ENCODE measurements at places on chromosomes 2 and 18.
A peak's percentile ranks its signal among the peaks of the same experiment; 100 is the strongest.

- no peak for DNase-seq
Observed at GRCh38 chr2:225510796-225511195, 111.3 kb downstream of the NYAP2 start.

DNA sequence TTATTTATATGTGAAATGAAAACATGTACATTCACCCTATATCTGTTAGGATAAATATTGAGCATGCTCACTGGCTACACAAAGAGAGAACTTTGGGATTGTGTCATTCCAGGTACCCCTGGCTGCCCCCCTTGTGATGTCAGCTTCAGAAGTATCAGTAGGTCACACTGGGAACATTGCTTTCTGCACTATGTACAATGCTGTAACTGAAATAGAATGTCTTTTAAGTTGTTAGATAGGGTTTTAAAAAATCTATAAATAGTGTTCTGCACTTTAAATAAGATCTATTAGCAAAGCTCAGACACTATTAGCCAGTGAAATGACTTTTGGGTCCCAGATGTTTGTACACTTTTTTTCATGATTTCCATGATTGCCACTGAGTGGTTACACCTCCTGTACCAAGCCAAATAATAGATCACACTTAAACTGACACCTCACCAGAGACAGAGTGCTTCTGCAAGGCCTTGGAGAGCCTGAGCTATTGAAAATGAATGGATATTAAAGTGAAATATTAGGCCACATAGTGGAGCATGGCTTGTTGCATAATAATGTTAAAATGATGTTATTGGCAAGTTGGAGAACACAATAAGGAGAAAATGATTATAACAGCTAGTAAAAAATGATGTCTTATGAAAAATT is 297.0 kb upstream of the NXPH2 start:
- no peak for DNase-seq

DNA sequence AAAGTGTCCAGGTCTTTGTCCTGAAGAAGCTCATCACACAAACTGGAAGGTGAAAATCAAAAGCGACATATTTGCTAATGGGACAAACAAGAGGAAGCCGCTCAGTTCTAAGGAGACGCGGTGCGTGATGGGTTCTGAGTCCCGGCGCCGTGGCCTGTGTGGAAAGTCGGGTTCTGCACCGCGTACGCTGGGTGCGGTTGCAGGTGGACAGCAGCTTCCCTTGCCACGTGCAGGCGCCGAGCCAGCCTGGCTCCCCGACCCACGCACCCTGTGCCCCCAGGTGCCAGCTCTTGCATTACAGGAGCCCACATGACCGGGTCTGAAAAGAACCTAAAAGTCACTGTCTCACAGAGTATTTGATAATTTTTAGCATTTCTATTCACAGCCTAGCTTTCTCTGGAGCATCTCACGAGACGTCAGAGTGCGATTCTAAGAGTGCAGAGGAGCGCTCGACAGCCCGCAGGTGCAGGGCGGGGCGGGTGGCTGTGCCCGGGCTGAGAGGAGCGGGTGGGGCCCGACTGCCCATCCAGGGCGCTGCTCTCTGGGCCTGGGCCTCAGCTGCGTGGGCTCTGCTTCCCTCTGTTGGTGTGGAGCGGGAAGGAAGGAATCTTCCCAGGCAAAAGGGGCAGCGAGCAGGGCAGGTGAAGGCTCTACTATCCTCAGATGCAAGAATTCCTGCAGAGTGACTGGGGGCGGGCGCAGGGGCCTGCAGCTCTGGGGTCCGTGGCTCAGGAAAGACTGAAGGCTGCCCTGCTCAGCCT is 39.4 kb downstream of the MYT1L start:
- no peak for DNase-seq

- DNase-seq: no peak
Observed at GRCh38 chr2:161312996-161313395, 4.8 kb downstream of the PSMD14 start.

DNA sequence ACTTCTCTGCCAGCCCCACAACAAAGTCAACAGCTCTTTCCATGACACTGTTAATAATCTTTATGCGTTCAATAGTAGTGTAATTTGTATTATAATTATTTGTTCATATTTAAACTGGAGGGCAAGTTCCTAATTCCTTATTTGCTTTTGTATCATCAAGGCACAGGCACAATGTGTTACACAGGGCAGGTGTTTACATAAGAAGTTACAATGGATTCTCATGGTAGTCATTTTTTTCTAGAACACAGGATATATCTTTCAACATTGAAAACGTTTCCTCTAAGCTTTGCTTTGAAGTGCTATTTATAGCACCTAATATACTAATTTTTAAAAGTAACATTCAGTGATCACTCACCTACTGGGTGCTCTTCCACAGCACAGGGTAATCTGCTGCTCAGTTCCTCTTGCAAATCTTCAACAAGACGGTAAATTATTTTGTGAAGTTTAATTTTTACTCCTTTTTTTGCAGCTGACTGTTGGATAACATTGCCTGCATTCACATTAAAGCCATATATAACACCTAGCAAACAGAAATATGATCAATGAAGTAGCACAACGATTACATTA is 7.3 kb downstream of the RPS27A start:
- no peak for DNase-seq

DNA sequence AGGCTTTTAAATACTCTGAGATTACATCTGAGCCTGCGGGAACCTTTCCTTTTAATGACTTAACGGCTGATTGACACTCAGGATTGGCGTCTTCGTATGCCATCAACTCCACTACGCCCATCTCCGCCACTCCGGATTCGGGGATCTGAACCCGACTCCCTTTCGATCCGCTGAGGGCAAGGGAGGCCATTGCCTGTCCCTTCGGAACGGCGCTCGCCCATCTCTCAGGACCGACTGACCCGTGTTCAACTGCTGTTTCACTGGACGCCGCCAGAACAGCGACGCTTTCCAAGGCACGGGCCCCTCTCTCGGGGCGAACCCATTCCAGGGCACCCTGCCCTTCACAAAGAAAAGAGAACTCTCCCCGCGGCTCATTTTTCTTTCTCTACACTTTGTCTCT is 90.4 kb downstream of the PID1 start:
- no peak for DNase-seq

DNA sequence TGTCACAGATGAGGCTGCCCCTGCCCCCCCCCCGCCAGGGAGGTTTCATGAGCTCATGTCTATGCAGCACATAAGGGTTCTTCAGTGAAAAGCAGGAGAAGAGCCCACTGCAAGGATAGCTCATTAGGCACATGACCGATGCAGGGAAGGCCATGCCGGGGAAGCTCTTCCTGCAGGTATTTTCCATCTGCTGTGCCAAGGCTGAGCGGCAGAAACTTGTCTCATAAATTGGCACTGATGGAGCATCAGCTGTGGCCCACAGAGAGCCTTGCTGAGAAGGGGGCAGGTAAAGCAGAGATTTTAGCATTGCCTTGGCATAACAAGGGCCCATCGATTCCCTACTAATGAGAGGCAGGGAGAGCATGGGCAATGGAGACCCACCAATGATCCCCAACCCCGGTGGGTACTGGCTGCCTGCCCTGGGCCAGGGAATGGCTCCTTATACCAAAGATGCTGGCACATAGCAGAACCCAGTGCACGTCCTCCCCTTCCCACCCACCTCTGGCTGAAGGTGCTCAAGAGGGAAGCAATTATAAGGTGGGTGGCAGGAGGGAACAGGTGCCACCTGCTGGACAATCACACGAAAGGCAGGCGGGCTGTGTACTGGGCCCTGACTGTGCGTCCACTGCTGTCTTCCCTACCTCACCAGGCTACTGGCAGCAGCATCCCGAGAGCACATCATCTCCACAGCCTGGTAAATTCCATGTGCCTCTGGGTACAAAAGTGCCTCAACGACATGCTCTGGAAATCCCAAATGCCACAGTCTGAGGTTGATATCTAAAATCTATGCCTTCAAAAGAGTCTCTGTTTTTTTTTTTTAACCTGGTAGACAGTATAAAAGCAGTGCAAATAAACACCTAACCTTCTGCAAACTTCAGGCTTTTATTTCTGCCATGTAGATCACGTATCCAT is 41.4 kb downstream of the STEAP3 start:
- peak; percentile 39 for DNase-seq

DNA sequence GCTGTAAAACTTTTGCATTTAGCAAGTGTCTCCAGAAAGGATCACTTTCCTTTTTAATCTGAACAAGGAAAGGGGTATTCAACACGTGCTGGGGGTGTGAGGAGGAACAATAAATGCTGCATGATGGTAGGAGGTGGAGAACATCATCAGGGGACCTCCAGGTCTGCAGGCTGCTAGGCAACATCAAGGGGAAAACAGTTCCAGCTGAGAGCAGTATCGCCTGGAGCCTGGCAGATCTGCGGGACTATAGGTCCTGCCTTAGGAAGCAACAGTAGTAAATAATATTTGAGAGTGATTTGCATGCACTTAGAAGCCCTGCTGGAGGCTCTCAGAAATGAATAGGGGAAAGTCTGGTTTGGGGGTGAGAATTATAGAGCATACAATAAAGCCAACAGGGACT is 175.6 kb downstream of the SUCLG1 start:
- no peak for DNase-seq

GRCh38 chr2:45889620-45890370 is 238.3 kb downstream of the PRKCE start:
- peak; percentile 79 for DNase-seq

DNA sequence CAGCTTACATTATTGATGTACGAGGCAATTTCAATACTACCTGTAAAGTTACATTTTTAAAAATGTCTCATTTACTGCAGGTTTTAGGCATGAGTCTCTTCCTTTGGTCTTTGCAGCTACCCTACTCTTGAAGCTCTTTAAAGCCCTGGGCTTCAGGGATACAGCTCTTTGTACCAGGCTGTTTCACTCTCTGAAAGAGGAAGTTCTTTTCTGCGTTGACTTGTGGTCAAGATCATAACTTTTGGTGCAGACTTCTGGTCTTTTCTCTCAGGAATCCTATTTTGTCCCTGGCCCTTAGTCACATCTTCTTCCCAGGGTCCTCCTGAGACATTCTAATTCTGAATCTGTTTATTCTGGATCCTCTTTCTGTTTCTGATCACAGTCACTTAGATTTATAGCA is 16.6 kb upstream of the HRH4 start:
- no peak for DNase-seq

DNA sequence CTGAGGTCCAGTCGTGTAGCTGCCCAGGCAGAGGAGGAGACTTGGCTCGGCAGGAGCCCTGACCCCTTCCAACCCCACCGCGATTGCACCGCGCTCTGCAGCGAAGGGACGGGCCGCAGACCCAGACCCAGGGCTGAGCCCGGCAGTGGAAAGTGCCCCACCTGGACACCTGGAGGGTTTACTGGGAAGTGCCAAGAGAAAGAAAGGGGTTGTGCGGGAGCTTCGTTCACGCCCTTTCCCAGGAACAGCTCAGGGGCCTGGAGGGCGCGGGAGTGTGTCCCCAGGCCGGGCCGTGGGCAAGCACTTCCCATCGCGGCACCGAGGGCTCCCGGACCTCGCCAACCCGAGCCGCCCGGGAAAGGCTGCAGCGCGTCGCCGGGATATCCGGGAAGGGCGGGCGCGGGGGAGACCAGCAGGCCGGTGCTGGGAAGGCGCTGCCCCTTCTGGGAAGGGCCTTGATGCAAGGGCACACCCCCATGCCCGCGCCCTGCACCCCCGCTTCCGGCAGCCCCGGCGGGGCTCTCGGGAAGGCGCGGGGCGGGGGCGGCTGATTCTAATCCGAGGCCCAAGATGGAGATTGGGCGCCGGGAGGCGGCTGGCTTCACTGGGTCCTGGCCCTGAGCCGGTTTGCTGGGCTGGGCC is 36.1 kb upstream of the MRPL33 start:
- DNase-seq: no peak

GRCh38 chr18:37499044-37499443 is 66.6 kb downstream of the CELF4 start:
- DNase-seq: no peak

DNA sequence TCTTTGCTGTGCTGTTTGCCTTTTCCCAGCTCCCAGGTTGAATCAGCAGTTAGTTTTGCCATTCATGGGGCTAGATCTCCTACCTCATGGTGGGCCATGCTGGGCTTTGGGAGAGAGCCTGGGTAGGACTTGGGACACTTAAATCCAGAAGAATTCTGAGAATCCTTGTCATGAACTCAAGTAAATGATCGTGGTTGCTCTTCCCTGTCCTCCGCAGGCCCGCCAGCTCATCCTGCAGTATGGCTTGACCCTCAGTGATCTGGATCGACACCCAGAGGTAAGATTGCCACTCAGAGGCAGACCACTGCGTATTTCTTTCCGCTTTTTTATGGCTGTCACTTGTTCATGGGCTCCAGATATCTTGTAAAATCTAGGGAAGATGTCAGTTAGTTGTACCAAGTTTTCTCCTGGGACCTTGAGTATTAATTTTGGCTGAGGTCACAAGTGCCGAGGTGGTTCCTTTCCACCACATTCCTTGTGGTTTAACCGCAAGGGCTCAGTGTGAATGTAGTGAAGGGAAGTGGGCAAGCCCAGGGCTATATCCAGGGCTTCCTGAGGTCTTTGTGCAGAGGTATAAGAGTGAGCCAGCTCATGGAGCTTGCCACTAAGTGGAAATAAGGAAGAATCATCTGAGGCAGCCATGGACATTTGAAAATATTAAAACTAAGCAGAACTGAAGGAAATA is 37.7 kb downstream of the RPIA start:
- DNase-seq: no peak

DNA sequence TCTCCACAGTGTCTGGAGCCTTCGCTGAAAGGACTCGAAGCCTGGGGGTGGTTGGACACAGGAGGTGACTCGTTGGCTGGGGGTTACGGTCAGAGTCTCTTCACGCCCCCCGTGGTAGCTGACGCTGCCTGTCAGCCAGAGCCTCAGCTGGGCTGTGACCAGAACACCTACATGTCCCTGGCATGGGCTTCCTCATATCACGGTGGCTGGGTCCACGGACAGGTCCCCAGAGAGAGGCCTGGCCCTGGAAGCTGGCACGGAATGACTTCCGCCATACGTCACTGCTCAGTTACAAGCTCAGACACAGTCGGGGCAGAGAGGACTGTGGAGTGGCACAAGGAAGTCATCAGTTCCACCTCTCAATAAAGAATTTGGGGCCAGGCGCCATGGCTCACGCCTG is 28.5 kb downstream of the ITGB1BP1 start:
- no peak for DNase-seq

DNA sequence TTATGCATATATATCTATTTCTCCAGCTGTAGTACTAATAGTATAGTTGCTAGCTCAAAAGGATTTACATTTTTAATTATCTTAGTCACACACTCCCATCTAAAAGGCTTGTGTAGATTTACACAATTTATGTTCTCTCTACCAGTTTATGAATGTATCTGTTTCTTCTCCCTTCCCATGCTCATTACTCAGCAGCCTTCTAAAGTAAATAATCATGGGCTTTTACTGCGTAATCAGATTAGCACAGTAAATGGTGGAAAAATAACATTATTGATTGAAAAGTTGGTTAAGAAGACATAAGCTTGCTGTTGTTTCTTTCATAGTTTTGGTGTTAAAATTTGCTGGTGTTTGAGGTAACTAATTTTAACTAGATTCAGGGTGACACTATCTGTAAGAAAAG is 81.8 kb downstream of the PTPN4 start:
- no peak for DNase-seq

DNA sequence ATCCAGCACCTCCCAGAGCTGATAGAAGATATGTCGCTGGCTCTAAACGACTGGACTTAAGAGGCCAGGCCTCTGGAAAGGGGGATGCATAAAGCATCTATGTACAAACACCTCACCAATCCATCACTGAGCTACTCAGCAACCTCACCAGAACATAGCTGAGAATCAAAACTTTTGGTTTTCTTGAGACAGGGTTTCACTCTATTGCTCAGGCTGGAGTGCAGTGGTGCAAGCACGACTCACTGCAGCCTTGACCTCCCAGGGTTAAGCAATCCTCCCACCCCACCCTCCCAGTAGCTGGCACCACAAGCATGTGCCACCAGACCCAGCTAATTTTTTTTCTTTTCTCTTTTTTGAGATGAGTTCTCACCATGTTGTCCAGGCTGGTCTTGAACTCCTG is 62.9 kb upstream of the MSH6 start:
- peak; percentile 34 for DNase-seq

Data from CD14-positive monocyte (primary cell).